DMS 273 treated with DMSO at 0.1 percent for 48 hours (cell line): ENCODE measurements at places on chromosomes 4 and X.

GRCh38 chrX:13852001-13852695 lies 35.3 kb upstream of the GPM6B start:
- DNase-seq: no peak

GRCh38 chr4:94442251-94442650 lies 9.5 kb upstream of the PDLIM5 start:
- peak; percentile 22 for DNase-seq

- no peak for DNase-seq
Observed at GRCh38 chrX:129678614-129679195, 23.9 kb upstream of the APLN start.

DNA sequence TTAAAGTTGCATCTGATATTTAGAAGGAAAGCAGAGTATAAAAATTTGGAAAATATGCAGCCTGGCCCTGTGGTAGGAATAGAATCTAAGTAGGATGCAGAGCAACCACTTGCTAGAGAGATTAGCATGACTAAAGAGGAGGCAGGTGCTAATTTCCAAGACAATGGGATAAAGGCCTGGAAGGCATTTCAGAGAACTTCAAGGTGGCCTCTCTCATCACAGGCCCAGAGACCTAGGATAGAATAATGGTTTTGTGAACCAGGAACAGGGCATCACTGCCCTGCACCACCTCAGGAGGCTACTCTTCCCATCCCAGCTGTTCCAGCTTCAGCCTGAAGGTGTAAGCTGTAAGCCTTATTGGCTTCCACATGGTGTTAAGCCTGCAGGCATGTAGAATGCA lies 621.7 kb upstream of the HS3ST1 start:
- no peak for DNase-seq

DNA sequence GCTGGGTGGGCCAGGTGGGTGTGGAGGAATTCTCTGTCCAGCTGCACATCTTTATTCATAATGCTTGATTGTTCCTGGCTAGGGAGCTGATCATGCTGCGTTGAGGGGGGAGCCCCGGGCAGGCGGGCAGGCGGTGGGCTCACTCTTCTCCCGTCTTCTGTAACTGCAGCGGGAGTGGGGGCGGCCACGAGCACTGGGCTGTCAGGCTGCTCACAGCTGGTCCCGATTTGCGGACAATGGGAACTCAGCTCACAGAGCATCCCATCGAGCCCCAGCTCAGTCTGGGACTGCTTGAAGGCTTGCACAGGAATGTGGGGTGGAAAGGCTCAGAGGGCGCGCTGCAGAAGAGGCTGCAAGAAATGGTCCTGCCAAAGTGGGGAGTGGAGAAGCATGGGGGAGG lies 63.8 kb downstream of the EFNB1 start:
- DNase-seq: no peak
